ENCODE measurements at places on chromosomes 11 and 22.
A peak's percentile ranks its signal among the peaks of the same experiment; 100 is the strongest.

DNA sequence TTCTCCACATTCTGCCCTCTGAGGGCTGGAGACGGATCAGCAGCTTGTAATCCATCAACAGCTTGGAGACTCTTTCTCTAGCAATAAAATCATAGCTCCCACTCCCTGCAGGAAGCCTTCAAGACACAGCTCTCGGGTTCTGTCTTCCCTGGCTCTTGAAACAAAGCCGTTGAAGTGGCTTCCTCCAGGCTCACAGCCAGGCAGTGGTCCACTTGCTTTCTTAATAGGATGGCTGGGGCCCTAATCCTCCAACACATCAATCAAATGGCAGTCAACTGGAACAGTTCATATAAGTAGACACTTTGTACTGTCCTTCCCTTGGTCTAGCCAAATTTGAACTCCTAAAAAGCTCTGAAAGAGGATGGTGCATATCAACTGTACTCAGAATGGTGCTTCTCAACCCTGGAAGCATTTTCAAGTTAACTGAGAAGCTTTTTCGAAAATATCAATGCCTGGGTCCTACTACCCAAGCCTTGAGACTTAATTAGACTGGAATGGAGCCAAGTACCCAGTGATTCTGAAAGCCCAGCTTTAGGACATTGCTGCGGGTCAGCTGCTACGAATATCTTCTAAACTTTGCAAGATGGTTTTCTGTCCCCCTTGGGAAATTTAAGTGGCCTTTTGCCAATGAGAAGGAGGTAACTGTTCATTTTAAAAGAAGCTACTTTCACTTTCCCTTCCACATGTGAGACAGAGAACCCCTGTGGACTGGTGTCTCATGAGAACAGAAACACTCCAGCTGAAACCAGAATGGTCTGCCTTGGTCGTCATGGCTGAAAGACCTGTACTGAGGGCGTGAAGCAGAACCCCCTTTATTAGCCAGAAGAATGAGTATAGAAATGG is 74.7 kb downstream of the SC5D start:
- peak; percentile 26 for DNase-seq

- DNase-seq, result no peak
These were observed 133.6 kb upstream of the C11orf58 start for GRCh38 chr11:16604794-16605388.

DNA sequence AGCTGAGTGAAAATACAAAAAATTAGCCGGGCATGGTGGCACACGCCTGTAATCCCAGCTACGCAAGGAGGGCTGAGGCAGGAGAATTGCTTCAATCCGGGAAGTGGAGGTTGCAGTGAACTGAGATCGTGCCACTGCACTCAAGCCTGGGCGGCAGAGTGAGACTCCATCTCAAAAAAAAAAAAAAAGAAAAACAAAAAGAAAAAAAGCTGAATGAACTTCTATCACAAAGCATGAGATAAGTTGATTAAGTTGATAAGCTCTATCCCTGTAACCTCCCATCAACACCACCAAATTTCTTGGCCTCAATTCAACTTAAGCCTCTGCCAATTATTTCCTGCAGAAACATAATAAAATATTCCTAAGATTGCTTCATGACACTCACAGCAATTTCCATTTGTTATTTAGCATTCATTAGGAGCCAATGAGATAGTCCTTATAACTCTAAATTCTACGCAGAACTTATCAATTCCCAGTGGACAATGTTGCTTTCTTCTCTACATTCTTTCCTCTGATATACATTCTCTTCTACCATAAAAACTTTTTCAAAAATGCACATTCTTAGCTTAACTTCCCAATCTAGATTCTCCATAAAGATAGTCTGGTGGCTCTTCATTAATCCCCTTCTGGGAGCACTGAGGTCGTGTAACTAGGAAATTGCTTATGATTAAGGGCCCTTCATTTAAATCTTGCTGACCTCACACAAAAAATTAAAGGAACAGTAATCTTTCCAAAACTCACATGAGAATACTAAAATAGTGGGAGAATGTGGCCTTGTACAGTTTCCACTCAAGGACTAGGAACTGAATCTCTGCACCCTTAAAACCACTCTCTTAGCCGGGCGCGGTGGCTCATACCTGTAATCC is 2.9 kb downstream of the AMBRA1 start:
- DNase-seq, result no peak

DNA sequence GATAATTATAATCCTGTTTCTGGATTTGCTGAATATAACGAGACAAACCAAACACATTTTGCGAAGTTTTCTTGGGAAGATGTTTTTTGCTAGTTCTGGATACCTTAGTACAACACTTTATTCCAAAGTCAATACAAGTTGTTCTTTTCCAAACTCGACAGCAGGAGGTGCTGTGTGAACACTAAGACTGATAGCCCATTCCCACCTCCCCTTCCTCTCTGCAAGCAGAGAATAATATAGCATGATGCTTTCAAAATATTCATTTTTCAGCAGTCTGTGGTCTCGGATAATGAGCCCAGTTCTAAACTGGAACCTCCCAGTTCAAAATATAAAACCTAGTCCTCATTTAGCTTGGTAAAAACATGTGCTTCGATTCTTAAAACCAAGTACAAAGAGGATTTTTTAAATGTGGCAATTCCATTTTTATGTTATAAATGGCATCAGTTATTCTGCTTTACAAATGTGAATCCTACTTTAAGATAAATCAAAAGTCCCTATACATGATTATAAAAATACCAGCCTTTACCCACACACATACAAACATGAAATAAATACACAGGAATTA is 129.1 kb downstream of the DCDC1 start:
- DNase-seq, result no peak

- no peak for DNase-seq
These were observed 321.6 kb downstream of the AASDHPPT start for GRCh38 chr11:106399076-106399511.

DNA sequence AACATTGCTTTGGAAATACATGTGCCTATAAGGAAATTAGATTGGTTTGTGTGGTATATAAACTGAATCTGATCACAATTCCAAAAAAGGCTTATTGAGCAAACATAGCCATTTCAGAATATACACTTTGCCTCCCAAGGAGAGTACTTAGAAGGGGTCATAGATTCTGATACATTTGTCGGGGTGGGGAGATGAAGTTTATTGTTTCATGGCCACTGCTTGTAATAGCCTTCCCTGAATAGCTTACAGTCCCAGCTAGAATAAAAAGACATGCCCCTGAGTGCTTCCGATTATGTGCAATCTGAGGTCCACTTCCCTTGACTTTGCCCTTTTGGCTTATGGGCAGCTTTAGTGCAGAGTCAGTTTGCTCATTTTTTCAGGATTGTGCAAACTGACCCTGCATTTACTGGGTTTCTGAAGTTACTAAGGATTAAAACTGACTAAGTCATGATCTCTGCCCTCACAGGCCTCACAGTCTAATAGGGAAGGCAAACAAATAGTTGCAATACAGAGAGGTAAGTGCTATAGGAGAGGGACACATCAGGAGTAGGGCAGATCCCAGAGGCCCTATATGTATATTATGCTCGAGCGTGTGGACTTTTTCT is 184.2 kb downstream of the BLID start:
- DNase-seq, result no peak

- no peak for DNase-seq
These were observed 40.3 kb upstream of the GRAMD4 start for GRCh38 chr22:46579751-46580449.

DNA sequence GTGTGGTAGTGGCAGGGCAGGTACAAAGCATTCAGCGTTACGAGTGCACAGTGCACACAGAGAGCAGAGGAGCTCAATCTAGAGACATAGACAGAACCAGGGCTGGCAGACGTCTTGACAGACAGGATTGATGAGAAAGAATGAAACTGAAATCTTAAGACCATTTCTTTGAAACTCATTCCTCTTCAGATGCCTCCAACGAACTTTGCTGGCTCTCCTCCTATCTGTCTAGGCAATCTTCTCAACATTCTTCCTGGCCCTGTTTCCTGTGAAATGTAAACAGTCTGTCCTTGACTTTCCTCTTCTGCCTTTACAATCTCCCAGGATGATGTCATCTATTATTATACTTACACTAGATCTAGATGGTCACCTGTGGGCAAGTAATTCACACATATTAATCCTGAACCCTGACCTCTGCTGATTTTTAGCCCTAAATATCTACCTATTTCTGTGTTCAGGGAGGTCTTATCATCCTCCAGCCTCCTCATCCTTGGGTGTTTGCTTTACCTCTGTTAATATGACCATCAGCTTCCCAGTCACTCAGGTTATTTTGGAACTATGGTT is 119.5 kb downstream of the ENTHD1 start:
- peak; percentile 38 for DNase-seq

DNA sequence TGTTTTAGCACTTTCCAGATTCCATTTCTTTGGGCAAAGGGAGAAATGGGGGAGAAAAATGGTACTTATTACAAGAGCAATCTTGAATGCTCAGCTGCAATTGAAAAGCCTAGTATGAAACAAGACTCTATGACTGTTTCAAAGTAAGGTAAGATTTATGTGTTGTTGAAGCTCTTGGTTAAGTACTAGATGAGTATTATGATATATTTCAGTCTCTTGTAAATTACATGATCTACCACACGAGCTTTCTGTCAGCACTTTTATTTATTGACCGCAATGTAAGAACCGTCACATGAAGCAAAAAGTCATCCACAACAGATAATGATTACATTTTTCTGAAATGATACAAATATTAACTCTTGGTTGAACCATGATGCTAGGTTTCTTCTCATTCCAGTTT is 906.7 kb upstream of the CHORDC1 start:
- DNase-seq, result no peak

DNA sequence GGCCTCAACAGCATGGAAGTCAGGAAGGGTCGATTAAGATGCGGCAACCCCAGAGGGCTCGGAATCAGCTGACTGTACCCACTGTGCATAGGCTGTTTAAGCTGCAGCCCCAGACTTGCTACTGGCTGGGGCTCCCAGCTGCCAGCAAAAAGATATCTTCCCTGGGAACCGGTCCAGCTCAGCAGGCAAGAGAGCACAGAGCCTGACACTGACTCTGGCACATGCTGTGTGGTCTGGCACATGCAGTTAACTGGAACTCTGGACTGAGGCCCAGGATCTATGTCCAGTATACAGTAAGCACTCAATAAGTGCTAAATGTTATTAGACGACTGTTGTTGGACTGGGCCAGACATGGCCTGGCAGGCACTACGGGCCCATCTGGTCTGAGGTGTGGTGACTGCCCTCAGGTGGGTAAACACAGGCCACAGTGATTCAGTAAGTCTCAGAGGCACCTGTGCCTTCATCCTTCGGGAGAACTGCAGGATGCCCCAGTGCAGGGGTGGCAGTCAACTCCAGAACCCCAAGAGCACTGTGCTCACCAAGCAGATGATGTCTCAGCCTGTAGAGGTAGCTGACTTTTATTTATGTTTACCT is 87.6 kb downstream of the LARGE1 start:
- DNase-seq, result no peak

DNA sequence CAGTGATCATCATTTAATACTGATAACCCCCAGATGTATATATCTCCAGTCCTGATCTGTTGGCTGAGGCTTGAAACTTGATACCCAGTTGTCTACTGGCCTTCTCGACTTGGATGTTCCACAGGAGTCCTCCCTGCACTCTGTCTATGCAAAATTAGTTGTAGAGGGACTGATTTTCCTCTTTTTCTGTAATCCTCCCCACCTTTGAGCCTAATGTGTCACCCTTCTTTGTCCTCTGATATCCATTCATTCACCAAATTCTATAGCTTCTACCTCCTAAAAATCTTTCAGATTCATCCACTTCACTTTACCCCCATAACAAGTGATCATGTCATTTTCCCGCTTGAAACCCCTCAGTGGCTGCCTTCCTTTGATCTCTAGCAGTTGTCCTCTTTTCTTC is 16.4 kb downstream of the COA4 start:
- no peak for DNase-seq

- DNase-seq, result no peak
These were observed 35.4 kb downstream of the MYO18B start for GRCh38 chr22:25777411-25777810.

GRCh38 chr11:67613313-67613959 is 6.7 kb downstream of the NDUFV1 start:
- DNase-seq, result no peak

GRCh38 chr22:37070334-37070733 is 18.8 kb downstream of the KCTD17 start:
- no peak for DNase-seq

GRCh38 chr11:64856382-64857227 is 12.2 kb upstream of the CDC42BPG start:
- peak; percentile 41 for DNase-seq

- peak; percentile 12 for DNase-seq
These were observed 69.1 kb downstream of the CTTN start for GRCh38 chr11:70467201-70468085.

DNA sequence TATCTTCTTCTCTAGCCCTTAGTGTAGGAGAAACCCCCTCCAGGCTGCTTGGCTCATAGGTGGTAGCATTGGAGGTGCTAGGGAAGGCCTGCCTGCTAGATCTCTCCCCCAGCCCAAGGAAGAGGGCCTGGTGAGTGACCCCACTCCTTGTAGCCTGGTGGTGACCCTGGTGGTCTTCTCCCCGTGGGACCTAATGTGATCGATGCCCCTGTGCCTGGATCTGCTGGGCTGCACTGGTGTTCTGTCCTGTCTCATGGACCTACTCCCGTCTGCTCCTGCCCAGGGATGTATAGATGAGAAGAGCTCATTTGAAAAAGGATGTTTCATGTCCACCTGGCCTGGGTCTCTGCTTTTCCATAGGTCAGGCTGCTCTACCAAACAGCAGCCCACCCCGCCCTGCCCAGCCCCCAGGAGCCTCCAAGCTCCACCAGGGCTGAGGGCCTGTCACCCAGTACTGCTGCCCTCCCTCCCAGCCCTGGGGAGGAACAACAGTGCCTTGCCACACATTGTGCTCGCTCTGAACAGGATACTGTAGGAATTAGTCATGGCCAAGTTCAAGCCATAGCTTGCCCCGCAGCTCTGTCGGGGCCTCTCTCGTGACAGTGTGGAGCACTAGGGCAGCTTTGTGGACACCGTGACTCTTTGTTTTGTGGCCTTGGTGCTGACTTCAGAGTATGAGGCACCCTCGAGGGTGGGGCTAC is 19.7 kb downstream of the SLC37A2 start:
- no peak for DNase-seq

GRCh38 chr11:506238-506994 is 626 bp downstream of the RNH1 start:
- peak; percentile 97 for DNase-seq

DNA sequence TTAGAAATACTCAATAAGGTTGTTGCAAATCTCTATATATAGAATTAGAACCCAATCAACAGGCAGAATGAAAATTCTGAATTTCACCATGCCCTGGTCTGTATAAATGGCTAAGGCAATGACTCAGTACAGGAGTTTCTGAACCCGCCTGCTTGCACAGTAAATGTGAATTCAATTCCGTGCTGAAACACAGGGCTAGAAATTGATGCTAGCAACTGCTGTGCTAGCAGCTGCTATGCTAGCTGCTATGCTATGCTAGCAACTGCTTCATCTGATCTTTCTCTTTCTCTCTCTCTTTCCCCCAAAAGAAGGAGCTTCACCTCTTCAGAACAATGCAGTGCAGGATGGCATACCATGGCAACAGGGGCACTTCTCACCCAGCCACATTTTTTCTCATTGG is 9.7 kb upstream of the OR52J3 start:
- DNase-seq, result no peak
